ENCODE measurements at places on chromosomes 7 and 10.

DNA sequence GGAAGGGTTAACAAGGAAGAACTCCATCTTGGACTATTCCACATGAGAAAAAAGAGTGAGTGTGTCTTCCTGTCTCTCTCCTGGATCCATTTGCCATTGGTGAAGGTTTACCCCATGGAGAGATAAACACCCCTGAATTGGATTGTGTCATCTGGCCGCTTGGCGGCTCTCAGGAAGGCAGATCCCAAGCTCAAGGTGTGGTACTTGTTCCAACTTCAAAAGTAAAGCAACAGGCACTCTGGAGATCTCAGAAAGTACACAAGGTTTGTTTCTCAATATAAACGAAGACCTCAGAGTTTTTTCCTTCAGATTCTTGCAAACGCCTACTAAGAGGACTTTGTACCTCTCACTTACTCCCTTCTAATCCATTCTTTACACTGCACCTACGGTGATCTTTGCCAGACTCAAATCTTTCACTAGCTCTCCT, 116.7 kb downstream of the REEP3 start:
- no peak for DNase-seq

DNA sequence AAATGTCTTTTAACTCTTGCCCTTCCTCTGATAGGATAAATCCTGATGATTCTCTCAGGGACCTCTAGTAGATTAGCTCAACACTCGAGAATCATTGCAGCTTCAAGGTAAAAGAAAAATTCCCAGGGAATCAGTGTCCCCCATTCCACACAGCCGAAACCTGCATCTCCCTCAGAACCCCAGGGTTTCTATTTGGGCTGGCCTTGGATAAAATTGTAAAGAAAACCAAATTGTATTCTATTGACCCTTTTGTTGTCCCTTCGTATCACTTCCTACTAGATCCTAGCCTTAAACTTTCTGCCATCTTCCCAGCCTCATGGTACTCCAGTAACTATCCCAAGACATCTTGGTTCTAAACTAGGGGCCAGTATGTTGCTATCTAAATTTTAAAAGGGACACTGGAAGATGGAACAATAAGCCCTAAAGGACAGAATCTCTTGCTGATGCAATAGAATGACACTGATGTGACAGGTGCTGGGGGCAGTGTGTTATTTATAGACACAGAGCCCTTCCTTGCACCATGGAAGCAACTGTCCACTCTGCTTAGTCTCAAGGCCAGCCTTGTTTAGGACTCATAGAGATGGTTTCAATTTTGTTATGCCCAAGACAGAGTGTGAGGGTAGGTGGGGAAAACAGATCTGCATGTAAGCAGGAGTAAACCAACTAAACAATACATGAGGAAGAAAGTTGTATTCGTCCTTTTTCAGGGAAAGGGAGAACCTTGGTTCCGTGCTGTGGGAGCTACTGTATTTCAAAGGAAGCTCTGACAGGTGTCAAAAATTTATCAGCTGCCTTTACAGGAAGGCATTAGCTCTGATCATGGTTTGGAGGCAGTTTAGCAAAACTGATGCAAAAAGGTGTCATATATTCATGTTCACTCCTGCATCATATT, 7.6 kb downstream of the ASB15 start:
- DNase-seq: no peak

- DNase-seq: no peak
These were observed 8.1 kb upstream of the LBX1 start for GRCh38 chr10:101237081-101237981.

DNA sequence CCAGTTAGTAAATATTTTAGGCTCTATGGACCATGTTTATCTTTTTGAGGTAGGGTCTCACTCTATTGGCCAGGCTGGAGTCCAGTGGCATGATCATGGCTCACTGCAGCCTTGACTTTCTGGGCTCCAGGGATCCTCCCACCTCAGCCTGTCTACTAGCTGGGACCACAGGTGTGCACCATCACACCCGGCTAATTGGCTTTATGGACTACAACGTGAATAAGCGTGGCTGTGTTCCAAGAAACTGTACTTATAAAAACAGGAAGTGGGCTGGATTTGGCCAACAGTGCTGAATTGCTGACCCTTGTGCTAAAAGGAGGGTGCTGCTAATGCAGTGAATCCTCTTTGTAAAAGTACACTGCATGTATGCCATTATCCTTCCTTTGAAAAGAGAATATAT, 111.7 kb upstream of the CDK13 start:
- no peak for DNase-seq

- DNase-seq: no peak
These were observed 27.0 kb downstream of the FAM53B start for GRCh38 chr10:124717041-124717757.

- DNase-seq: no peak
These were observed 186.5 kb upstream of the ADO start for GRCh38 chr10:62618054-62618453.

DNA sequence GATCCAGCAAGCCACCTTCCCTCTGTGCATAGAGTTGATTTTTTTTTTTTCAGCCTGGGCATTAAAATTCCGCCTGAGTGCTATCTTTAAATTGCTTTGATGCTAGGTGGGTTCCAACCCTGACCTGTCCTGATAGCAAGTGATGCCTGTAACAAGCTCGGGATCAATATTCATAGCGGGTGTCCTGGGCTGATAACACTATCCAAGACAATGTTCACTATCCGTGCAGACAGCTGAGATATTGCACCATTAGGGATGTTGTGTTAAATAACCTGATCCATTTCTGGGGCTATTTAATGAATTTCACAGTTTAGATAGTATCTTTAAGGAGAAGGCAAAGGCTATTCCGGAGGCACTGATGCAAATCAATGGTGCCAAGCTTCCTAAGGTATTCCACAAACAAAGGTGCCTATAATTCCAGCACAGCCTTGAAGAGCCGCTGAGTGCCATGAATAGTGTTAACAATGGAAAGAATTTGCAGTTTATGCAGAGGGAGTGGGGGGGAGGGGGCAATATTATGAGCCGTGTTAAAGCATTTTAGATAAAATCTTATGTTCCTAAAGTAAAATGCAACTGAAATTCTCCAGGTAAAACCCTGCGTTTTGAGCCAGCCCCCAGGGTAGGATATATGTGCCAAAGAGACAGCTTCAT, 4.2 kb upstream of the NKX1-2 start:
- DNase-seq: no peak

GRCh38 chr7:130956417-130957136, 222.6 kb upstream of the KLF14 start:
- DNase-seq: no peak

GRCh38 chr10:32199714-32200394, 143.6 kb upstream of the KIF5B start:
- DNase-seq: no peak

DNA sequence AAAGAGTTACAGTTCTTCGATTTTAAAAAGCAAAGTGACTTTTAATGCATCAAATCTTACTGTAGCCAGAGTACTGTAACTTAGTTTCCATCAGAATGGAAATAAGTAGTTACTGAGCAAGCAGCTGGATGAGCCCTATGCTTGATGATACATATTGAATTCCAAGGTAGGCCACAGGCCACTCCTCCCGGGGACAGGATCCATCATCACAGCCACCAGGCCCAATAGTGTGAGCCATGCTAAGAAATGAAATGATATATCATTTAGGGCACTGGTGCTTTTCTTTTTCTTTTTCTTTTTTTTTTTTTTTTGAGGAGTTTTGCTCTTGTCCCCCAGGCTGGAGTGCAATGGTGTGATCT, 42.9 kb upstream of the TOMM7 start:
- DNase-seq: no peak

DNA sequence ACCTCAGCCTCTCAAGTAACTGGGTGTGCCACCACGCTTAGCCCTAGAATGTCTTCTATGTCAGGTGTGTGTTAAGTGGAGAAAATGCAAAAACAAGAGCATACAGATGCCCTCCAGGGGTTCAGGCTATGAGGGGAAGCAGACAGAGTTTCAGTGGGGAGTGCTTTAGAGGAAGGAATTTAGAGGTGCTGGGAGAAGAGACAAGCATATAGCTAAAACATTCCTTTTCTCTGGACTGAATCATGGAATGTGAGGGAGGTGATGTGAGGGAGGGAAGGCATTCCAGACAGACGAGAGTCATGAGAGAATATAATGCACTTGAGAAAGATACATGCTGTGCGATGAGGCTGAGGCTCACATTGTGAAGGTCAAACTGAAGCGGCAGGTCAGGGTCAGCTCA, 6.6 kb upstream of the ZNF786 start:
- DNase-seq: no peak

GRCh38 chr7:89072081-89072480, 276.5 kb upstream of the TEX47 start:
- DNase-seq: no peak

- no peak for DNase-seq
These were observed 384.1 kb downstream of the GATA3 start for GRCh38 chr10:8438603-8439002.

- DNase-seq: no peak
These were observed 1091.2 kb downstream of the KCNMA1 start for GRCh38 chr10:76546411-76546810.

GRCh38 chr7:159145490-159145855, 806 bp upstream of the VIPR2 start:
- peak; percentile 73 for DNase-seq

DNA sequence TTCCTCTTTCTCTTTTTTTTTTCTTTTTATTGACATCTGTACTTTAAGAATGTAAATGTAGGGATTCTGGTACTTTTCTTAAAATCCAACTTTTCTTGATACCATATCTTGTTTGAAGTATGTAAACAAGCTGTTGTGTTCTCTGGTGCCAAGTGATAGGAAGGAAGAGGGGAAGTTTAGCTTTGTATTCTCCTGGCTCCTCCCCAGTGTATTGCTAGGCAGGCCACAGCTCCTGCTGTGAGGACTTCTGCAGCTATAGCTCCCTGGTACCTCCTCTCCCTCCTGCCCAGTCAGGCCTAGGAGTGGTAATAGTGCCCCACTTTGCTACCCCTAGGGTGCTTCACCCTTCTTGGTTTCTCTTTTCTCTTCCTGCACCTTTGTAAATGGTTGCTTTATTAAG, 45.3 kb upstream of the SP8 start:
- no peak for DNase-seq

DNA sequence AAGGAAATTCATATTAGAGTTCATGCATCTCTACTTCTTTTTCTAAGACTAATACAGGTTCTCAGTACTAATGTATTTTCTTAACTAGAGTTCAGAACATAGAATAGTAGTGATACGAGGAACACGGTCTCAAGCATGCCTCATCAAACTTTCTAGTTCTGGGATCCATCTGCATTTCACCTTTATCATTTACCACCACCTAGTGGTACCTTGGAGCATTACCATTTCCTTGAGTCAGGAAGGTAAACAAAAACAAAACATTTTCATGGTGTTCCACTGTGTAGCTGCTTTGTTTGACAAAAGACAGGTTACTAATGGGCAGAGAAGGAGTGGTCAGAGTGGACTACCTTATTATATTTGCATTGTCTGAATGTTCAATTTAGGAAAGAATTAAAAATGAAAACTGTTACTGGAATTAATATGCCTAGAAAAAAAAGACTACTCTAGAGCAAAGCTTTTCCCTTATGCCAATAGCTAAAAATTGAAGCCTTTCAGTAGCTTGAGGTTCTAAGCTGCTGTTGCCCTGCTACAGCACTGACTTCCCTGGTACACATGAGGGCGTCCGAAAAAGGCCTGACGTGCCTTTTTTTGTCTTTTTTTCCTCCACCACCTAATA, 44.5 kb downstream of the STARD3NL start:
- no peak for DNase-seq

- no peak for DNase-seq
These were observed 37.0 kb upstream of the CCSER2 start for GRCh38 chr10:84291384-84291783.

GRCh38 chr10:13989616-13990015, 341.1 kb downstream of the FRMD4A start:
- DNase-seq: no peak

GRCh38 chr7:150968056-150968733, 9.9 kb downstream of the KCNH2 start:
- DNase-seq: no peak

GRCh38 chr7:118826246-118826645, 601.7 kb downstream of the ANKRD7 start:
- no peak for DNase-seq

DNA sequence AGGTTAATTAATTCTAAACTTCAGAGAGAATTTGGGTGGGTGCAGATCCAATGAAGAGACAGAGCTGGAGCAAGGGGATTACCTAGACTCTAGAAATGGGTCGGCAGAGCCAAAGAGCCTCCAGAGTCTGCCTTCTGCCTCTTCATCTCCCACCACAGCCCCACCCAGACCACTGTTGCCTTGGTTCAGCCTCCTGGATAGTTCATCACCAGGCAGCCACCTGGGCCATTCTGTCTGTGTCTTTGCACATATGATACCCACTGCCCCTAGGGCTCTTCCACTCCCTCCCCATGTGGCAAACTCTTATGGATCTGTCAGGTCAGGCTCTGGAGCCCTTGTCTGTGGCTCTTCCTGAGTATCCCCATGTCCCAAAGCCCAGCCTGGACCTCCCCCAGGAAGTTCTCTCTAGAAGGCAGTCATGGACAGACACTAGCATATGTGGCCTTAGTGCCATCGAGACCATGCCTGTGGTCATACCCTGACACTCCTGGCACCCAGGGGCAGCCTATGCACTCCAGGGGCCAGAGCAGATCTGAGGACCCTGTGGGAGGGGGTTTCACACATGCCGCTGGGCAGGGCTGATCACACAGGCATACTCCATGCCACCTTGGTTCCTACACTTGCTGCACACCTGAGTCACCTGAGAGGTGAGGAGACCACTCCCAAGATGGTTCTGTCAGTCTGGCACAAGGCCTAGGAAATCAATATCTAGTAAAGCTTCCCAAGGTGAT, 41.6 kb downstream of the FRMPD2 start:
- no peak for DNase-seq

DNA sequence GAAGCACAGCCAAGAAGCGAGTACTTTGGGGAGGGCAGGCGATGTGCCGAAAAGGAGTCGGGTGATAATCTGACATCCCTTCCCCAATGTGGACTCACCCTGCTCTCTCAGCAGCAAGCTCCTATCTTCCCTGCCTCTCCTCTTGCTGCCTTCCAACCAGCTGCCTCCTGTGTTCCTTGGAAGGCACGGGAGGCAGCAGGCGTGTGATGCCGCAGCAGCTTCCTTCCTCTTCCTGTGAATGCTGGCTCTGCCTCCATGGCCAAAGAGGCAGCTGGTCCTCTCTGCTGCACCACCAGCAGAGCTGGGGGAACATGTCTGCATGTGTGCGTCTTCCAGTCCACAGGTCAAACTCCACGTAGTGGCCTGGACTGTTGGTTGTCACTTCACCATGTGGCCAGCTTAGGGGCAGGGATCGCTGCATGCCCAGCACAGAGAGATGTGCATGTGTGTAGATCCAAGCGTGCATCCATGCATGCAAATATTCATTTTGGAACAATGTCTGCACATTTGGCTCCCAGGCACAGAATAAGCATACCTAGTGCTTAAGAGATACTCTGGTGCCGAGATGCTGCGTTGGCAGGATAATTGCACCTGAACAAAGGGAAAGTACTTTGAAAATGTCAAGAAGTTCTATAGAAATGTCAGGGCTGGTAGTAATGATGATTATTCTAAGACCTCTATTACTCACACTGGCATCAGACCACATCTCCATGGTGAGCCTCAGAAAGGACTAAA, 499.8 kb downstream of the PLXNA4 start:
- no peak for DNase-seq

- DNase-seq: no peak
These were observed 20.5 kb downstream of the EIF3B start for GRCh38 chr7:2374830-2375728.

GRCh38 chr7:74344132-74344496, 54.9 kb downstream of the CLIP2 start:
- no peak for DNase-seq
